ENCODE measurements at places on chromosomes 1 and 21.

- no peak for DNase-seq
Observed at GRCh38 chr1:36092798-36093185, 4.1 kb downstream of the ADPRS start.

DNA sequence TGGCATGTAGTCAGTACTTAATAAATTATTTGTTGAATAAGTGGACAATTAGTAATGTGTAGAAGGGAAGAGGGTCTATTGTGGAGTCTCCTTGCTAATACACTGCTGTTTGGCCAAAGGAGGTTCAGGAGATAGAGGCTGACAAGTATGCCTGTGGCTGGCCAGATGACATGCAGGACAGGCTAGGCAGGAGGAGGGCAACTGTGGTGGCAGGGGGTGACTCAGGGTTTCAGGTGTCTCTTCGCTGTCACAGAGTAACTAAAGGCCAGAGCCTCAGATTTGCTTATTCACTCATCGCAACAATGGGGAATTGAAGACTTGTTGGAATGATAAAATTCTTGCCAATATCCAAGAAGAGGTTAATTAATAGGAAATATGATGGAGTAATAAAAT is 33.1 kb downstream of the THRAP3 start:
- no peak for DNase-seq

DNA sequence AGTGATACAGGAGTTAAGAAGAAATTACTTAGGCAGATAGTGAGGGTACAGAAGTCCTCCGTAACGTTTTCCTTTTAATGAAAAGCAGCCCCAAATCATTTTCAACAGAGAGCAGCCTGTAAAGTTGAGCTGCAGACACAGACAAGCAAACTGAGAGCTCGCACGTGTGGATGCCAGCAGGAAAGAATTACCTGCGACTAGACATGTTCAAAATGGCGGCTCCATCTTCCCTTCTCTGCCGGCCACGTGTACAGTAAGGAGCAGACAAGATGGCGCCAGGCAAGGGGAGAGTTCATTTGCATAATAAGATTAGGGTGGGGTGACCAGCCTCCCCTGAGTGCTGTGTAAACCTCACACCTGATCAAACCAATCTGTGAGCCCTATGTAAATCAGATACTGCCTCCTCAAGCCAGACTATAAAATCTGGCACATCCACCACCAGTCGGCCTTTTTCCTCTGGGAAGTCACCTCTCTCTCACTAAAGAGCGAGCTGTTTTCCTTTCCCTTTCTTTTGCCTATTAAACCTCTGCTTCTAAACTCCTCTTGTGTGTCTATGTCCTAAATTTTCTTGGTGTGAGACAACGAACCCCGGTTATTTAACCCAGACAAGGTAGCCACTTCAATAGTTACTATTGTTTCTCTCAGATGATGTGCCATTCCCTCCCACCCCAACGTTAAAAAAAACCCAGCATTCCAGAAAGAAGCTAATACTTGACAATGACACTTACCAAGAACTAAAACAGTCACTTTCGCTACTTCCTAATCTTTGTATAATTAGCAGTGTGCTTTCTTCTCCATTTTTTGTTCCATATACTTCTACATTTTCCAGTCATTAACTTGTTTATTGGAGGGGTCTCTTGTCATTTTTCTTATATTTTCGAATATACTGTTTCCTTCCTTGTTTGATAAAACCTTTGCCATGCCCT is 27.4 kb downstream of the DUSP10 start:
- DNase-seq = no peak

DNA sequence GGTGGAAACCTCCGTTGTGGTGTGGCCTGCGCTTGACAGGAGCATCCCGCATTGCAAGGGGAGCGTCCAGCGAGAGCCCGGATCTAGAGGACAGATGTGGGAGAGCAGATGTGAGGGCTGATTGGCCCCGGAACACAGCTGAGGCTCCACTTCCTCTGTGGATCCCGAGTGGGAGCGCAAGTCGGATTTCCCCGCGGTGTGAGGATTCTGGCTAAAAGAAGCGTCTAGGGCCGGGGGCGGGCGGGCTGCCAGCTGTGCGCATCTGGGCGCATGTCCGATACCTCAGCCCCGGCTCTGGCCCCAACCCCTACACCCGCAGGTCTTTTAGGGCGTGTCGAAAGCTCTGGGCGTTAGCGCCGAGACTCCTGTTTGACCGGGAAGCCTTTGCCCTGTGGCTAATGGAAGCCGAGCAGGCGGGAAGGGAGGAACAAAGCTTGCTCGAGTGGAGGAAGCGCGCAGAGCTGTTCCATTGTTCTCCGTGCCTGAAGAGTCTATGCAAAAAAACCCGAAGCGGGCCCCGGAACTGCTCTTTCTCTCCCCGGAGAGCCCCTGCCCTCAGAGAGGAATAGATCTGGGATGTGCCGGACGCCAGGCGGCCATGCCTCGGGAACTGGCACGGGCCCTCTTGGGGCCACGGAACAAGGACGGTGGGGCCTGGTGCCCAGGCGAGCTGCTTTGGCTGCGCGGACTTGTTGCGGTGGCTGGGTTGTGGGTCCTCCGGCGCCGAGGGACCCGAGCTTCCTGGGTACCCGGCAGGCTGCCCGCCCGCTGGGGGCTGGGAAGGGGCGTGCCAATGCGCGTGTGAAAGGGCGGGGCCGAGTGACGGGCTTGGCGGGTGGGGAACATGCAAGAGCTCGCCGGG is 111.1 kb downstream of the NAV1 start:
- peak; percentile 83 for DNase-seq

GRCh38 chr1:193606035-193606434 is 419.6 kb upstream of the B3GALT2 start:
- DNase-seq = no peak

DNA sequence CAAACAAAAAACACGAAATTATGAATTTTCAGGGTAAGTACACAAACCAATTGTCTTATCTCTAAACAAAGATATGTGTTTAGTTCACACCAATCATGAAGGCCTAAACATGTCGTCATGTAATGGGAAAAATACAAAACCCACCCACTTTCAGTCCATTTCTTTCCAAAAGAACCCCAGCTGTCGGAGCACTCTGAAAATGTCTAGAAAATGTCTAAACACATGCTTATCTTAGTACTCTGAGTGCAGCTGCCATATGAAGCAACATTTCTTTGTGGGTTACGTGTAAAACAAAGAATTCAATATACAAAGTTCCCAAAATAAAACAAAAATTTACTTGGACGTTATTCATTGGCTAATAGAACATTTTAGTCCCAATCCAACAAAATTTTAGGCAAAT is 22.7 kb downstream of the SERBP1 start:
- DNase-seq = no peak

GRCh38 chr1:7006996-7007871 is 222.0 kb downstream of the CAMTA1 start:
- DNase-seq = no peak

GRCh38 chr1:201594575-201595245 is 55.8 kb downstream of the NAV1 start:
- no peak for DNase-seq

DNA sequence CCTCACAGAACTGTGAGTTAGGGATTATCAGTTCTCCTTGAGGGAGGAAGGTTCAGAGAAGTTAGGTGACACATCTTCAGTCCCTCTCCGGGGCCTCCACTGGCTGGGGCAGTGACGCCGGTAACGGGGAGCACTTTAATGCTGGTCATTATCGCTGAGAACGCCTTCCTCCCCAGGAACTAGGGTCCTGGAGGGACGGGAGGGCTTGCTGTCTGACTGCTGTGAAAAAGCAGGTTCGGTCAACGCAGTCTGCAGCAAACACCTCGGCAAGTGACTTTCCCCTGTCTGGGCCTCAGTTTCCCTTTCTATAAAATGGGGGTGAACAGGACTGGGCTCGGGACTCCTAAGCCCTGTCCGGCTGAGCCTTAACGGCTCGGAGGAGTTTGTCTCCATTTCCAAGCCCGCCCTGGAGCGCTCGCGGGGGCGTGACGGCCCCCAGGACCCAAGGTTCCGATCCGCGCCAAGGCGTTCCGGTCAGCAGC is 341 bp upstream of the TMEM61 start:
- DNase-seq = no peak

DNA sequence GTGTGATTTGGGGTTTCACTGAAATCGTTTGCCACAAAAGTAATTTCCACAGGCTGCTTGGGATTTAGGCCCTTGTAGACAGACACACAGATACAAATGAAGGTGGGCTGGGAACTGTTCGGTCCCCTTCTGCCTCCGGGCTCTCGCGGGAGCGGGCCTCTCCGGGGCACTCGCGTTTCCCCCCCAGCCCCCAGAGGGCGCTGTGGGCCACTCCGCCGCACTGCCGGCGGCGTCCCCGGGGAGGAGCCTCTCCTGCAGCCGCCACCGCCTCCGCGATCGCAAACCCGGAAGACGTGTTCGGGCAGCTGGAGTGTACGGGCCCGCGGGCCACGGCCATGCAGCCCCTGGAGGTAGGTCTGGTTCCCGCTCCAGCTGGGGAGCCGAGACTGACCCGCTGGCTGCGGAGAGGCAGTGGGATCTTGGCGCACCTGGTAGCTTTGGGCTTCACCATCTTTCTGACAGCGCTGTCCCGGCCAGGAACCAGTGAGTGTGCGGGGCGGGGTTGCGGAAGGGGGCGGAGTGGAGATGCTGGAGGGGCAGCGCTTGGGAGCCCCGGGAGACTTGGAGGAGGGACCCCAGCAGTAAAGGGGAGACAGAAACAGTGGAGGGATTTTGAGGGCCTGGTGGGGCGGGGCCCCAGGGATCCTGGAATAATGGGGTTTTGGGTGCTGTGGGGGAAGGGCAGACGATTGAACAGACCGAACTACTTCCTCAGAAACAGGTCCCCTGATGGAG is at the start of gene CYB561D1:
Gene CYB561D1 (plus strand): TSS at position 290 of the 735 bp plus-strand sequence. CDS start 46 bp downstream, at position 336.
- peak; percentile 97 for DNase-seq

GRCh38 chr1:210369425-210369824 is 40.7 kb downstream of the HHAT start:
- no peak for DNase-seq

DNA sequence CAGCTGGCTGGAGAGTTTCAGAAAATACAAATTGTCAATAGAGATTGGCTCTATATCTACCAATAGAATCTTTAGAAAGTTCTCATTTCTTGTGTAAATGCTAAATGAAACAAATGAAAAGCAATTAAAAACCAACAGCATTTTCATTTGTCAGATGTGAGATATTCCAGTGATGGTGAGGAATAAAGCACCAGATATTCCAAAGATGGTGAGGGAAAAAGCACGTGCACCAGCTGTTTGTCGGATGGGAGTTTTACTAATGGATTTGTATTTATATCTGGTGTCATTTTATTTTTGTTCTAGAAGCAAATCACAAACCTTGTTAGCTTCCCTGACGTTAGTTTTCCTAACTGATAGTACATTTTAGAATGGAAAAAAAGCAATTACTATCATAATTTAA is 188.8 kb downstream of the PCP4 start:
- DNase-seq = no peak

- DNase-seq = no peak
Observed at GRCh38 chr1:235156265-235156664, 4.8 kb downstream of the RBM34 start.

DNA sequence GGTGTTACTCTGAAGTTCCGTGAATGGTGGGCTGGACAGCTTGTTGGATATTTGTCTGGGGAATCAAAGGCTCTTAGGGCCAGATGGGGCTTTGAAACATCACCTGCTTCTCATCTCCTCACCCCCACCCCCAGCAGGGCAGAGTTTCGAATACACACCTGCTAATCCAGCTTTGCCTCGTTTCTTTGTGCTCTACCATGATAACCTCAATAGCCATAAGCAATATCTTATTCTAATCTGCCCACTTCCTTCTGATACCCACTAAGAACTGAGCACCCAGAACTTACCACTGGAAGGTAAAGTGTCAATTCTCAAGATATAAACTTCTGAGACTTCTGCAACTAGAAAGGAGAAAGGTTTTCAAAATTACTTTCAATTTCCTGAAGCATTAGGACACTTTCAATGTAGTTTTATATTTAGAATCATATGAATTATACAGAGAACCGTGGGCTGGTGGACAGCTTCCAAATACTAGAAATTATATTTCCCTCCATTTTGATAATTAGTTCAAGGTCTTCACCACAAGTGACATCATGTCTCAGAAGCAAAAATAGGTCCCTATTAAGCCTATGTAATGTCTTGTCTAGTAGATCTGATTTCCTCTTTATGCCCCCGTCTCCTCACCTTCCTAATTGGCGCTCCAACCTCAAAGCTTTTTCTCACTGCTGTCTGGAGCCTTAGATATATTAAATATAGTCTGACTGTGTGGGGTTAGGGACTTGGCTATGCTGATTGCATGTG is 64.4 kb upstream of the NEK2 start:
- DNase-seq = no peak

DNA sequence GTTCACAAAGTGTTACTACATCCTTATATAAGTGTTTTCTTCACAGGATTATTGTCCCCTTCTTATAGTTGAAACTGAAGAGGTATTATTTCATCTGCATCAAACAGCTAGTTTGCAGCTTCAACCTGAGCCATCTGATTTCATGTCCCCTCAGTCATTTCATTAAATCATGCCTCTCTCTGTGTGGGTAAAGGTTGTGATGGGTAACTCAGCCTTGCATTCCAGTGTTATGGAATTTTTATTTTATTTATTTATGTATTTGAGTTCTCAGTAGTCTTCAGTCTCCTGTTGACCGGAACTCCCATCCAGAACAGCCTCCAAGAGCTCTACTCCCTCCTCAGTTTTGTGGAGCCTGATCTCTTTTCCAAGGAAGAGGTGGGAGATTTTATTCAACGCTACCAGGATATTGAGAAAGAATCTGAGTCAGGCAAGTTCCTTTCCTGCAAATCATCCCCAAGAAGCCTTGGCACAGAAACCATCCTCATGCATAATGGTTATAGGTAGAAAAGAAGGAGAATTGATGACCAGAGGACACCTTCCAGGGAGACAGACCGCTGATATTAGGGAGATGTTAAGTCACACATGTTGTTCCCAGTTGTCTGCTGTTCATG is 21.8 kb downstream of the CHD1L start:
- DNase-seq = no peak

DNA sequence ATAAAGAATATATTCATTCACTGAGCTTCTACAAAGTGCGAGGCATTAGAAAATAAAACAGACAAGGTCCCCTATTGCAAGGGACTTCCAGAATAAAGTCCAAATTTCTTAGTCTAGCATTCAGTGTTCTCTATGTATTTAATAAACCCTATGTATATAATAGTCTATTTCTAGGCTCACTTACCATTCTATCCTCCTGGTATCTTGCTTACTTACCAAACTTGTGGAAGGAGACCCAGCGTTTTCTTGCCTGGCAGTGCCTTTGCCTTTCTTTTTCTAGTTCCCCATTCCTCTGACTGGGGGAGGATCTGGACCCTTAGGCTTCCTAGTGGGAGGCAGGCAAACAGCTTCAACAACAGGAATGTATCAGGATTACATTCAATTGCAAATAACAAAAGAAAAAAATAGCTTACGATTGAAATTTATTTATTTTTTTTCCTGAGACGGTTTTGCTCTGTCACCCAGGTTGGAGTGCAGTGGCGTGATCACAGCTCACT is 690 bp upstream of the RNF19B start:
- DNase-seq = no peak

- DNase-seq = no peak
Observed at GRCh38 chr1:145695821-145696629, 11.1 kb downstream of the PDZK1 start.

GRCh38 chr1:70707214-70707613 is 296.1 kb downstream of the CTH start:
- DNase-seq = no peak

GRCh38 chr1:11281518-11282331 is 8.7 kb downstream of the UBIAD1 start:
- DNase-seq = no peak

GRCh38 chr1:154883919-154884868 is 14.1 kb upstream of the KCNN3 start:
- no peak for DNase-seq

GRCh38 chr1:184930645-184931044 is 43.7 kb downstream of the NIBAN1 start:
- no peak for DNase-seq

GRCh38 chr1:159121526-159121925 is 45.0 kb upstream of the AIM2 start:
- no peak for DNase-seq
